Stimulated activated CD4-positive, alpha-beta T cell treated with anti-CD3 and anti-CD28 coated beads, Interleukin-12 subunit alpha, Interleukin-12 subunit beta, amount 100 ng/mL, for 4 hours (primary cell): ENCODE measurements at places on chromosomes 3 and 15.

DNA sequence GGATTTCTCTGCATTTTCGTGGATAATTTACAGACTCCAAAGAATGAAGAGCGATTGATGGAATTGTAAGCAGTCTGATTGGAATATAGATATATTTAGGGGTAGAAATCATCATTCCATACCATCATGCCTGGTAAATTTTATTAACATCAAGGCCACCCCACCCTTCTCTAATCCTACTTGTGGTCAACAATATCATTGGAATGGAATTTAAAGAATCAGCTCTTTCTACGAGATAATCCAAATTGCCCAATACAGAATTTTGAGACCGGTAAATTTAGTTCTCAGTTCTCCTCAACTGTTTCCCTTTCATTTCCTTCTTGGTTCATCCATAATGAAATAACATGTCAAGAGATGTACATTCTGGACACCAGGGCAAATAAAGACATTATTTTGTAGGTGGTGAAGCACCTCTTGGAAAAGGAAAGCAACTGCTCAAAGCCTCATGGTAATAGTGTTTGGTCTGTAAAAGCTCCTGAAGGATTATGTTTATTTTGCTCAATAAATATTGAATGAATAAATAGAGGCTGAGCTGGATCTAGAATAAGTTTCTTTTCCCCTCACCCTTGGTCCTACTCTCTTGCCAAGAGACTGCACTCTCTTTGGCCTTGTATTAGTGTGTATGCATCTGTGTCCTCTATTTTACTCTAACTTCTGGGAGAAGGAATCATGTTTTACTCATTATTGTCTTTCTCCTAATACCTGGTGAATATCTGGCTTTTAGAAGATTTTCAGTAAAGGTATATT is 133.7 kb upstream of the BCL6 start:
- DNase-seq: no peak

DNA sequence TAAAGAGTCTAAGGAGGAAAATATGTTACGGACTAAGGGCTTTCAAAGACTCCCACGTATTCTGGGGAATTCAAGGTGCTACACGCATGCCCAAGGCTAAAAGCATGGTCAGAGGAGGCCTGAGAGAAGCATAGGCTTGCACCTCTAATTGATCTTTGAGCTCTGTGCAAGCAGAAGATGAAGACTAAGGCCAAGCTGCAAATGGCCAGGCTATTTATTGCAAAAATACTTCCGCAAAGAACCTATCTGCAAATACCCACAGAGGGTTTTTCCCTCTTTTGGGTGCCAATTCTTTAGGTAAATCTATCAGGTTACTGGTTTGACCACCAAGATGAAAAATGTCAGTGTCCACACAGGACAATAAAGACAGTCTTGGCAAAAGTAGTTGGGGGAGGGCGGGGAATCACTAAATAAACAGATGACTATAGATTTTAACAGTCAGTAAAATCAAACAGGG is 119.5 kb downstream of the STAG1 start:
- DNase-seq: no peak

- no peak for DNase-seq
These were observed 24.5 kb upstream of the GMNC start for GRCh38 chr3:190886945-190887344.

DNA sequence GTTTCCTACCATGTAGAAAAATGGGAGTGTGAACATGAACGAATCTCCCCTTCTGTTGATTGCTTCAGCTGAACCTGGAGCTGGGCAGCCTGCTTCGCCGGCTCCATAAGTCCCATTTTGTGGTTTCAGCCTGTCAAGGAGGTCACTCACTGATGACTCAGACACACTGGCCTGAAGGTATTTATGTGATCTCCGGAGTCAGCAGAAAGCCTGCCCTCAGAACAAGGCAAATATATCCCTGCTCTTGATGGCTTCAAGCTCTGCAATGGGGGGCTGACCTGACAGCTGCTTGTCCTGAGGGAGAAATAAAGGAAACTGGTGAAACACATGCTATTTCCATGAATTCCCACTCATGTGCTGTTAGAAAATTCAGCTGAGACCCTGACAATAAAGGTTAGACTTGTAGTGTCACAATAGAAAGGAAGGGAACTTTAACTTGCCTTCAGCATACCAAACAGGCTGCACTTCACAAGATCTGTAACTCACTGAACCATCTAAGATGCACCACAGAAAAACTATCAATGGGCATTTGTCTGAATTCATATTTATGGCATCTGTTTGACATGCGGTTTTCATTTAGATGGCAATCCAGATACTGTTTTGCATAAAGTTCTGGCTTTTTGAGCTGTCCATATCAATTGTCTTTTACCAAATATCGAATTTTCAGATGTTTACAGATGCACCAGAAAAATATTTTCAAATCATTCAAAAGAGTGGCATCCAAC is 282.0 kb upstream of the VEPH1 start:
- no peak for DNase-seq

- DNase-seq: no peak
These were observed 963.4 kb downstream of the ROBO1 start for GRCh38 chr3:78804251-78805037.

GRCh38 chr3:165503825-165504224 is 307.6 kb upstream of the SLITRK3 start:
- DNase-seq: no peak

DNA sequence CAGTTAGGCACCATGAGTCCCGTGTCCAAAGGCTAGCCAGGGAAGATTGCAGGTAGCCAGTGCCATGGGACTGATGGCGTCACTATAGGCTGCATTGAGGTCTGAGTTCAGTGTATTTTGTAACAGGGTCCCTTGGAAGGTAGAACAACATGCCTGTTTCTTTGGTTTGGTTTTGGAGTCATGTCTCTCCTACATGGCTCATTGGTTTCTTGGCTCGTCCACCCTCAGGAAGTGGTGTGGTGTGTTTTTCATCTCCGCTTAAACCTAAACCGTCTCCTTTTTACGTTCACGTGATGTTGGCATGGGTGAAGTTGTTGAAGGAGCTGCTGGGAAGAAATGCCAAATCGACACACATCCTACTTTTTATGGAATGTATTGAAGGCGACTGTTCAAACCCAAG is 71.6 kb downstream of the FLNB start:
- no peak for DNase-seq

DNA sequence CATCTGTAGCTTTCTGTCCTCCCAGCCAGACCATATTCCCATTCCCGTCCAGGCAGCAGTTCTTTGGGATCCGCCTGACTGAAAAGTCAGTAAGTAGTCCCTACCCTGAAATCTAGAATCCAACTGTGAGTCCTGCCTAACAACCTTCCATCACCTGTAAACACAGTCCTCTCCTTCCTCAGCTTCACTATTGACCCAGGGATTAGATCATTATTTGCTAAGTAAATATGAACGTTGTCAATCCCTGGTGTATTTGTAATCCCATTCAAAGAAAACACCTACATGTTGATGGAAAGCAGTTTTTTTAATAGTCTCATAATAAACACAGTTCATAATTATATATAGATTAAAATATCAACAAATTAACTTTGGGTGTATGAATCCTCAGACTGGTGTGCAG is 732 bp downstream of the SAXO2 start:
- DNase-seq: no peak

- no peak for DNase-seq
These were observed 1237.5 kb downstream of the ZPLD1 start for GRCh38 chr3:103672346-103672745.

DNA sequence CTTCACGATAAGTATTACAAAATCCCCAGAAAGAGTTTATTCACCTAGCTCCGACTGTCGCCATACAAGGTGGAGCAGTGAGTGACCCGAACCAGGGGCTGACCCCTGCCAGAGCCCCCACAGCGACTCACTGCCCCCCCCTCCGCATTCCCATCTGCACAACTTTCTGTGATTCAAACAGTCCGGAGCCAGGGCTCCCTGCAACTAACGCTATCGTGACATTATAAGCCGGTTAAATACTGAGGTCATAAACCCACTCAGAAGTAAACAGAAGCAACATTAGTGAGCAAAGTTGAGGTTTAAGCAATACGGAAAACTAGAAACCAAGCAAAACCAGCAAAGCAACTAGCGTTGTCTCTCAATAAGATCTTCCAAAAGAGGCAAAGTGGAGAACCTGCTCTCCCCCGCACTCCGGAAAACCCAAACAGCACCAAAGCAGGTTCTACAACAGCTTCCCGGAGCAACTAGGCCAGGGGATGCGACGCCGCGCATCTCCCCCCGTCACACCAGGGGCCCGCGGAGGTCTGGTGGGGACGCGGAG is 642 bp downstream of the SCAP start:
- no peak for DNase-seq
